ENCODE measurements at places on chromosomes 3 and 15.

DNA sequence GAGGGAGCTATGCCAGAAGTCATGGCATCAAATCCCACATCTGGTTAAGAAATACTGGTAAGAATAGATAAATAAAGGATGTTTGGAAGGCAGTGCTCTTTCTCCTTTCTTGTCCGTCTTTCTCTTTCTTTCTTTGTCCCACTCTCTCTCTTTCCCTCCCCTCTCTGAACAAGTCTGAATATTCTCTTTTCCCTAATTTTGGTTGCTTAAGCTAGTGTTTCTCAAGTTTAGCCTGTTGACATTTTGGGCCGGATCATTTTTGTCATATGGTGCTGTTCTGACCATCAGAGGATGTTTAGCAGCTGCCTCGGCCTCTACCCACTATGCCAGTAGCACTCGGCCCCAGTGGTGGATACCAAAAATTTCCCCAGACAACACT lies 405.3 kb upstream of the C2CD4B start:
- DNase-seq: no peak

DNA sequence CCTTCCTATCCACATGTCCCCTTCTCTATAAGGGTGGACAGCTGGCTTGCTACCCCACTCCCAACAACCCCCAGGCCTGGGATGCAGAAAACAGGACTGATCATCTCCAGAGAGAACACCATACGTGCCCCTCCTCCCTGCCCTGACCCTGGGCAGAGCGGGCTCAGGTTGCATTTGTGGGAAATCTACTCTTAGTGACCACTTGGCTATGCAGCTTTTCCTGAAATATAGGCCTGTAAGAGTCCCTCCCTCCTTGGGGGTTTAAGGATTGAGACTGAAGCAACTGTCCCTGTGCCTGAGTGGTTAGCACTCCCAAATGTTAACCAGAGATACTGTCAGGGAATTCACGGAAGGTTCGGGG lies 11.7 kb downstream of the SH2D7 start:
- DNase-seq: no peak

DNA sequence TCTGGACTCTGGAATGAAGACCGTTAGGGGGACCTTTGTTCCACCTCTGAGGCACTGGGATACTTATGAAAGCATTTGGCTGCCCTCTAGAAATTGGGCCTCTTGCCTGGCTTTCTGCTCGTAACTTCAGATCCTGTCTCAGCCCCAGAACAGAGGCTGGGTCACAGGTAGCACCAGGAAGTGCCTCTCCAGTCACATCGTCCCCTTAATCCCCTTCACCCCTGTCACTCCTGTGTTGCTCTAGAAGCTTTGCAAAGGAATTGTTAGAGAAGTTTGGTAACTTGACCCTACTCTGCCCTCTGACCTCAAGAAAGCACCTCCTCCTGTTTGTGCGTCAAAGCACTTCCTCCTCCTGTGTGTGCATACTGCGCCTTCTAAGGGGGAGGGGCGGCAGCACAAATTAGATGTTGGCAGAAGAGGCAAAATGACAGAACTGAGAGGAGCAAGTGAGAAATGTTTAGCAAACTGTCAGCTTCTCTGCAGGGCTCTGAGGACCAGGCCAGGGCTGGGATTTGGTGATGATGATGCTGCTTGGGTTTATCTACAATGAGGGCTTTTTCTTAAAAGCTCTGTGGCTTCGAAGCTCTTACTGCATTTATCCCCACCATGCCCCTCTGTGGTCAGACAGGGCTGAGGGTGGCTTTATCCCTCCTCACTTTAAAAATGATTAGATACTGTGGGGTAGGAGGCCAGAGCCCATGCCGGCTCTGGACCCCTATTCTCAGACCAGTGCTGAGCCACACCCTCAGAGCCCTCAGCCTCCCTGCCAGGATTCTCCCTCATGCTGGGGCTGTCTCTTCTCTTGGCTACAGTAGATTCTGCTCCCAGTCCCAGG lies 76.2 kb downstream of the LARS2 start:
- DNase-seq: no peak

GRCh38 chr3:197432384-197433127 lies 123.2 kb downstream of the BDH1 start:
- DNase-seq: no peak
